ENCODE measurements at places on chromosomes 1 and 21.
A peak's percentile ranks its signal among the peaks of the same experiment; 100 is the strongest.

GRCh38 chr21:46482225-46482845 is 23.6 kb downstream of the DIP2A start:
- DNase-seq = no peak

DNA sequence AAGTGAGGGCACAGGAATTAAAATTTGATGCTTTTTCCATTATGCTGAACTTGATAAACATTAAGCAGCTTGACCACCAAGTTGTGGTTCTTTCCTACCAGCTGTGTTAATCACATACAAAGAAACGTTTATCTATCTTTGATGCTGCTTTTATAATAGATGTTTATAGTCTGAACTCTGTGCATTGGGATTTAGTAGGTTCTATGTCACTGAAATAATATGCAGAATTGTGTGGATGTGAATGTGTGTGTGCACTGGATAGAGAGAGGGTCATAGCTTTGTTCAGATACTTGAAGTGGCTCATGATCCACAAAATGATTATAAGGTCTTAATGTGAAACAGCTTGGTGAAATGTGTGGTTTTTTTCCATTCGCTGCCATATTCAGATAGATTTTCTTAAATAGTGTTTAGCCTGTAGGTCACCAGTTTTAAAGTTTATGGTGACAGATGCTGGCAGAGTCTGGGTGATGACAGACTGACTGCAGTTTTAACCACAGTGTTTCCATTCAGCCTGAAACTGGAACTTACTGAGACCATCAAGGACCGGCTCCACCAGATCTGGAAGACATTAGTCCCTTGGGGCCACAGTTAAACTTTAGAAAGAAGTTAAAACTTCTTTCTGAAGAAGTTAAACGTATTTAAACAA is 10.2 kb downstream of the DDI2 start:
- DNase-seq = no peak

GRCh38 chr1:14113841-14114567 is 414.0 kb downstream of the PRDM2 start:
- DNase-seq = peak; percentile 50

- no peak for DNase-seq
These were observed 120.9 kb downstream of the EDEM3 start for GRCh38 chr1:184633785-184634184.

GRCh38 chr1:39563669-39564068 is 12.9 kb downstream of the PABPC4 start:
- no peak for DNase-seq

GRCh38 chr1:169271098-169271497 is 96.5 kb downstream of the NME7 start:
- no peak for DNase-seq

DNA sequence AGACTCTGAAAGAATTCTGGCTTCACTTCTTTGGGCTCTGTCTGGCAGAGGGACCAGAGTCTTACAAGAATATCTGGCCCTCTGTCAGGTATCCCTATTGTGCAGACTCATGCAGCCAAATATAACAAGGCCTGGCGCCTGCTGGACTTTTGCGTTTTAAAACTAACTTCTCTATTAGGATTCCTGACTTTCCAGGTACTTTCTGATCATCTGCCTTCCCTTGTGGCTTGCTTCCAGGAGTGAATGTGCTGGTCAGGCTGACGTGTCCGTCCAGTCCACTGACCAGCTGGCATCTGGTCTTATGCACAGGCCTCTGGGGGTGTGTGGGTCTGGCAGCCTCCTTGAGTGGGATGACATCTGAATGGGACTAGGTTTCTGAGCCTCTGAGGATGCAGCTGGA is 8.6 kb upstream of the RAB29 start:
- DNase-seq = no peak

GRCh38 chr1:24102961-24103360 is 9.0 kb downstream of the MYOM3 start:
- DNase-seq = no peak

- DNase-seq = peak; percentile 87
These were observed 12.7 kb upstream of the RAB4A start for GRCh38 chr1:229258031-229258756.

GRCh38 chr1:172344444-172344843 is 76.0 kb upstream of the C1orf105 start:
- DNase-seq = peak; percentile 17

- DNase-seq = no peak
These were observed 75.0 kb downstream of the XCL2 start for GRCh38 chr1:168468822-168469221.

DNA sequence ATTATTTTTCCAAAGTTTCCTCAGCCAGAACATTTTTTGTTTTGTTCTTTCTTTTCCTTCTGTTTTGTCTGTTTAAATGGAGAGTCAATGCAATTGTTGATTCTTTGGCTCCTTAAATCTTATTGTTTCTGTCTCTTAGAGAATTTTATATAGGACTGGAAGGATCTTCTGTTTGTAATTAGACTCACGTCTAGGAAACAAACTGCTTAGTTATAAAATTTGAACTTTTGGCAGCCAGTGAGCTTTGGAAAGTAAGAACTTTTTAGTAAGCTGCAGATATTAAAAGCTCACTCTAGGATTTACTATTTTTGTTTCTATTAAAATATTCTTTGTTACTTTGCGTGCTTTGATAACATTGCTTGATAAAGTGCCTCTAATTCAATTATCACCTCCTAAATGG is 109.8 kb upstream of the HNRNPU start:
- DNase-seq = no peak

DNA sequence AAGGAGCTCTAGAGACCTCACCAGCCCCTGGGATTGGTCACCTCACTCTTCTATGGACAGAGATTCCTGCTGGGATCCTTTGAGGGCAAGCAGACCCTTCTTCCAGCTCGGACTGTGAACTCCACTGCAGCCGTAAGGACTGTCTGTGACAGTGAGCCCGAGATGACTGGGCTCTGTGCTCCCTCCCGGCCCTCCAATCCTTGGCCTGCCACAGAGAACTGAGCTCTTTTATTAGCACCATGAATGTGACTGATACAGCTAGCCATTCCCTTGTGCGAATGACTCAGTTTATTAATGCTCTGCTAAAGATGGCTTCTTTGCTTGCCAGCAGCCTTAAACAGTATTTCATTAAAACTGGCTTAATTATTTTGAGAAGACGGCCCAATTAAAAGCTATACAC is 194.6 kb upstream of the LMO4 start:
- no peak for DNase-seq

DNA sequence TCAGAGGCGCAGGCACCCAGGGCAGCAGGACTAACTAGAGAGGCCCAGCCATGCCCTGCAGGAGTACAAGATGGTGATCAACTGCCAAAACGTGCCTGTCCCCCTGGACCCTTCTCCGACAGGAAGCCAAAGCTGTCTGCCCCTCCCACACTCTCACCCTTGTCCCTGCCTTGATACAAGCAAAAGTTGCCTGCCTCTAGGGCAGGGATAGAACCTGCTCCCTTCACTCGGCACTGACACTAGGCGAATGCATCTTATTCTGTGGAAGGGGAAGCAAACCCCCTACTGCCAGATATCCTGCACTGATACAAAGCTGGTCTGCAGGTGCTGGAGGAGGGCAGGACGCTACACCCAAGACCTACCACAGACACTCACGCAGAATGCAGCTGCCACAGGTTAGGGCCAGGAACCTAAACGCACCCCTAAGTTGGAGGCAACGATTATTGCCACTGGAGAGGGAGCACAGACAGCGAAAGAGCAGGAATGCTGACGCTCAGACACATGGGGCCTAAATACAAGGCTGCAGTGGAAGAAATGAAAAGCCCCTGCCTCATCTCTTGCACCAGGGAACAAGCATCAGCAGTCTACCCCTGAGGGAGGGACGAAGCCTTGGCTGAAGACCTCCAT is 3.7 kb downstream of the TARBP1 start:
- no peak for DNase-seq

GRCh38 chr1:187110351-187110750 is 281.6 kb downstream of the PLA2G4A start:
- DNase-seq = no peak

- DNase-seq = peak; percentile 17
These were observed 229.0 kb downstream of the SRGAP2C start for GRCh38 chr1:121413821-121414220.

- peak; percentile 65 for DNase-seq
These were observed 736 bp downstream of the KCNC4 start for GRCh38 chr1:110210604-110211495.

DNA sequence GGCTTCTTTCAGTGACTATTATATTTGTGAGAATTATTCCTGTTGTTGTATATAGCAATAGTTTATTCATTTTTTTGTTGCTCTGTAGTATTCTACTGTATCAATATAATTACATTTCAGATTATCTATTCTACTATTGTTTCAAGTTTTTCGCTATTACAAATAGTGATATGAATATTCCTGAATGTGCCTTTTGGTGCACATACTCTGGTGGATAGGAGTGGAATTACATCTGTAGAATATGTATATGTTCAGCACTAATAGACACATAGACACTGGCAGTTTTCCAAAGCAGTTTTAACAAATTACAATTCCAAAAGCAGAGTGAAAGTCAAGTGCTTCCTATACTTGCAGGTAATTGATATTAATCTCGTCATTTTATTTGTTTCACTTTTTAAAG is 696.2 kb upstream of the PRMT6 start:
- DNase-seq = no peak

GRCh38 chr1:7048395-7048794 is 263.1 kb downstream of the CAMTA1 start:
- no peak for DNase-seq

DNA sequence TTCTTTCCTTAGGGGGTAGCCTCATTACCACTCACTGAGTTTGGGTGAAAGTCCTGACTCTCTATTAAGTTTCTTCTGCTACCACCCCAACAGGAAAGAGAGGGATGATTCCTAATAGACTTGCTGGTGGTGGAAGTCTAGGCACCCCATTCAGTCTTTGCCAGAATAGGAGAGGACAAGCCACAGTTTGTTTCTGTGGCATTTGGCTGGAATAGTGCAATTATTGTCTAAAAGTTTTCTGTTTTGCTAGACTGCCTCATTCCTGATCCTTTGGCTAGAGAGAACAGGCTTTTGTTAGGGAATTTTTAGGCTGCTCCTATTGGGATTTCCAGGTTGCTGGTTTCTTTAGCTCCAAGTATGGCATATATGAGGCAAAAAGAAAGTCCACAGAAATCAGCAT is 9.9 kb upstream of the HJV start:
- no peak for DNase-seq

- DNase-seq = no peak
These were observed 5.8 kb upstream of the CLDN19 start for GRCh38 chr1:42745851-42746250.

DNA sequence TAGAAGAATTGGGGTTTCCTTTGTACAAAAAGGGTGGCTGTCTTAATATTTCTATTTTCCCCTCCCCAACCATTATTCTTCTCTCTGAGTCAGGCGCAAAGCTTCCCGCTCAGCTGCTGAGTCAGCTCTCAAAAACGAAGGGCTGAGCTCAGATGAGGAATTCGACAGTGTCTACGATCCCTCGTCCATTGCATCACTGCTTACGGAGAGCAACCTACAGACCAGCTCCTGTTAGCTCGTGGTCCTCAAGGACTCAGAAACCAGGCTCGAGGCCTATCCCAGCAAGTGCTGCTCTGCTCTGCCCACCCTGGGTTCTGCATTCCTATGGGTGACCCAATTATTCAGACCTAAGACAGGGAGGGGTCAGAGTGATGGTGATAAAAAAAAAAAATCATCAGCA is 3.0 kb upstream of the TUFT1 start:
- DNase-seq = peak; percentile 92

- DNase-seq = peak; percentile 75
These were observed 24.3 kb downstream of the AHCTF1 start for GRCh38 chr1:246907472-246907871.

DNA sequence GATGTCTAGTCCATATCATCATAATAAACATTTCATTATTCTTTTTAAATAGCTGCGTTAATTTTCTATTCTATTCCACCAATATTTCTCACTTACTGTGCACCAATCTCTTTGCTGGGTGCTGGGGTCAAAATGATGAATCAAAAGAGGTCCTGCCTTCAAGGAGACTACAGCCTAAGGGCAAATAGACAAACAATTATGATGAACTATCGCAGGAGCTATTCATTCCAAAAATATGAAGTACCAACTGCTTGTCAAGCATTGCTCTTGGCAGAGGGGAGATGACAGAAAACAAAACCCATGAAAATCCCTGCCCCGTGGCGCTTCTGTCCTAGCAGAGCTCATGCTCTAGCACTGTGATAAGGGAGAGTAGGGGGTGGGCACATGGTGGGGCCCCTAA is 28.8 kb upstream of the SLC26A9 start:
- DNase-seq = no peak

DNA sequence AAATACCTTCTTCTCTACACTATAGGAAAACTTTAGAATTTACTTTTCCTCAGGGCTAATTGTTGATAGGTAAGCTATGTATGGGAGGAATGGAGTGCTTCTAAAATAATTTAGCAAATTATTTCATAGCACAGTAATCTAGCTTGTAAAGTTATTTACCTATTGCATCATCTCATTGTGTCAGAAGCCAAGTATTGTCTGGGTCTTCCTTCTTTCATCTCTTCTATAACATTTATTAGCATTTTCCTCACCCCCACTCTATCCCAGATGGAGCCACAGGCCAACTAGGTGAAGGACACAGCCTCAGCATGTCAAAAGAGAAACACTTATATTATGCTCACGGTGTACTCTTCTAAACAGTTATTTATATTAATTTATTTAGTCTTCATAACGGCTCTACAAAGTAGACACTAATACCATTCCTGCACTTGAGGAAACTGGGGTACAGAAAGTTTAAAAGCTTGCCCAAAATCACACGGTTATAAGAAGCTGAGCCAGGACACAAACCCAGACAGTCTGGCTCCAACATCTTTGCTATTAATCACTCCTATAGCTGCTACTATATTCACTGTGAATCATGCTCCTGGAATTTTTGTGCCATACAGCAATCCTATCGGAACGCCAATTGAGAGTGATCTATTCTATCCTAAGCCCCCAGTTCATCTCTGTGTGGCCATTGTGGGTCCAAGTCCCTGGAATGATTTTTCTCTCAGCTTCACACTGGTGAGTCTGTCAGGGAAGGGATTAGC is 43.1 kb downstream of the OR10J5 start:
- DNase-seq = peak; percentile 42

- DNase-seq = no peak
These were observed 99.8 kb upstream of the ATP1A1 start for GRCh38 chr1:116273042-116273783.

DNA sequence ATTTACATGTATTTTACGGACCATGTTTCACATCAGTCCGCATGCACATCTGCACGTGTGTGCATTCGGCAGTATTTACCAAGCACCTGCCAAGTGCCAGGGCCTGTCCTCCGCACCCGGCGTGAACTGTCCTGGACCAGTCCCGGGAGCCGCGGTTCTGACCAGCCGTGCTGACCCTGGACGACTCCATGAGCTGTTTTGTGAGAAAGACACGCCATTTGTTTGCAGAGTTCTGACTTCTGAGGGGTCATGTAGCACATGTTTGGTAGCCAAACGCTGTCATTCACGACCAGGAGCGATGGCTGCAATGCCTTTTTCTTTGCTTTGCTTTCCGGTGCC is 3.3 kb upstream of the OLIG2 start:
- no peak for DNase-seq
